ENCODE measurements at places on chromosomes 3 and 15.

GRCh38 chr15:62212741-62213140 is 47.7 kb upstream of the C2CD4B start:
- DNase-seq, result no peak

DNA sequence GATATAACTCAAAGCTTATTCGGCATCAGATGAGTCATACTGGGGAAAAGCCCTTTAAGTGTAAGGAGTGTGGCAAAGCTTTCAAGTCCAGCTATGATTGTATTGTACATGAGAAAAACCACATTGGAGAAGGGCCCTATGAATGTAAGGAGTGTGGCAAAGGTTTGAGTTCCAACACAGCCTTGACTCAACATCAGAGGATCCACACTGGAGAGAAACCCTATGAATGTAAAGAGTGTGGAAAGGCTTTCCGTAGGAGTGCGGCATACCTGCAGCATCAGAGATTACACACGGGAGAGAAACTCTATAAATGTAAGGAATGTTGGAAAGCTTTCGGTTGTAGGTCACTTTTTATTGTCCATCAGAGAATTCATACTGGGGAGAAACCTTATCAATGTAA is 7.5 kb downstream of the ZNF621 start:
- no peak for DNase-seq

GRCh38 chr3:13095408-13095937 is 22.2 kb upstream of the IQSEC1 start:
- DNase-seq, result no peak

- no peak for DNase-seq
These were observed 71.9 kb downstream of the ARNT2 start for GRCh38 chr15:80476036-80476435.

GRCh38 chr15:99385865-99386264 is 134.6 kb downstream of the LRRC28 start:
- DNase-seq, result no peak

GRCh38 chr3:54888162-54888561 is 39.7 kb downstream of the LRTM1 start:
- DNase-seq, result no peak

- no peak for DNase-seq
These were observed 8.3 kb upstream of the TM4SF4 start for GRCh38 chr3:149466192-149466591.

DNA sequence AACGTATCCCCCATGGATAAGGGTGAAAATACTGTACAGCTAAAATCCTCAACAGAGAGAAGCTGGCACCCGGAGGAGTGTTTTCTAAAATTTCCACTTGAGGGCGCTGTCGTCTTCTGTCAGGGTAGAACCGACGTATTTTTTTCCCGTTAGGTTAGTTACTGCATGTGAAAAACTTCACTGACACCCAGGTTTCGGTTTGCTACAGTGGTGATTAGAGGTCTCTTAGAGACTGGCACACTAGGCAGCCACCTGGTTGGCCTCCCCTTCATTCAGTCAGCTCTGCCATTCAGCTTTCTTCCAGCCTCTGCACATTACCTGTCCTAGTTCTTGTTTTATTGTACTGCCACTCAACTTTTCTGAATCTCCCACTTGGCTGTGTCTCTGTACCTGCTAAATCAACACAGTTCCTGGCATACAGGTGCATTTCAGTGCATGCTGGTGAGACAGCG is 18.4 kb downstream of the CCK start:
- peak; percentile 67 for DNase-seq

DNA sequence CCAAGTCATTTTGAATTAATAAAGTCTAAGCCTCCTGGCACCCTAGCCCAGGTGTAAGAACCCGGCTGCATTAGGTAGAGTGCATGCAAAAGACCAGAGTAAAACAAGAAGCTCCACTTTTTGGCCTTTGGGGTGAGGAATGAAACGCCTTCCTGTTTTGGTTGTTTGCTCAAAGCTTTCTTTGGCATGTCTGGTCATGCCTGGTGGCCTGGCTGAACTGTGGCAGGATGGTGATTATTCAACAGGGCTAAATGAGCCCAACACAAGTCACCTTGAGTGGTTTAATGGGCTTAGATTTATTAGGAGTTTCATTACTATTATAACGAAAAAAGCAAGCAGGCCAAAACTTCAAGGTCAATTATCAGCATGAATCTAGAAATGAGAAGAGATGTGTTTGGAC is 40.9 kb upstream of the LDHAL6B start:
- DNase-seq, result no peak

GRCh38 chr15:80415358-80415670 is 11.1 kb downstream of the ARNT2 start:
- DNase-seq, result no peak

DNA sequence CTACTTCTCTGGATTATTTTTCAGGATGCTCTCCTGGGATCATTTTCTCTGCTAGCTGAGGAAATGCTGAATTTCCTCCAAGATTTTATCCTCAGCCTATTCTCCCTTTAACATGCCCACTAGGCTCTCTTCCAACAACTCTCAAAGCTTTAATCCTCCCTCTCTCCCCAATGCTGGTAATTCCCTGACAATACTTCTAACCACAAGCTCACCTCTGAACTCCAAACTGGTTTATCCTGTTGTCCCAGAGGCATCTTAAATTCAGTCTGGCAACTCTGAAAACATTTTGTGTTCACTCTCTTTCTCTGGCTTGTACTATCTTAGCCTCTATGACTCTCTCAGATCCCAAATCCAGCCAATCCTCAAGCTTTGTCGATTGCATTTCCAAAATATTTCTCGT is 490.3 kb downstream of the MECOM start:
- no peak for DNase-seq

GRCh38 chr3:126389112-126389793 is 5.5 kb upstream of the CFAP100 start:
- DNase-seq, result peak; percentile 11

- no peak for DNase-seq
These were observed 45.0 kb downstream of the SNRK start for GRCh38 chr3:43331381-43331780.

GRCh38 chr3:11908981-11909698 is 62.5 kb upstream of the TAMM41 start:
- no peak for DNase-seq

- DNase-seq, result peak; percentile 86
These were observed 131.5 kb upstream of the SATB1 start for GRCh38 chr3:18556503-18557135.

DNA sequence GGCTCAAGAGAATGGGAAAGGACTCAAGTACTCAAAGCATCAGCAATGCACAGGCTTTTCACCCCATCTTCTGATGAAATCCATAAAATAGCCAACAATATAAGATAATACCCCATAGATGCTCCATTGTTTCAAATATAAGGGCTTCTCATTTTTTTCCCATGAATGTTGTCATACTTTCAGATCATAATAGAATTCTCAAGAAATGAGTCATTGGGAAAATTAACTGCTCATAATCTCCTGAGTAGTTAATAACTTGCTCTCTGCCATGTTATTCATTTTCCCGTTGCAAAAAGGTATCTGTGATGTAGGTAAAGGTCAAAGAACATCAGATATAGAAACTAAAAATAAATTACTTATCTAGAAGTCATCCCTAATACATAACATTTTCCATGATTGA is 121.9 kb downstream of the NSUN3 start:
- no peak for DNase-seq

GRCh38 chr15:74315626-74316025 is 51.8 kb downstream of the CYP11A1 start:
- DNase-seq, result no peak

DNA sequence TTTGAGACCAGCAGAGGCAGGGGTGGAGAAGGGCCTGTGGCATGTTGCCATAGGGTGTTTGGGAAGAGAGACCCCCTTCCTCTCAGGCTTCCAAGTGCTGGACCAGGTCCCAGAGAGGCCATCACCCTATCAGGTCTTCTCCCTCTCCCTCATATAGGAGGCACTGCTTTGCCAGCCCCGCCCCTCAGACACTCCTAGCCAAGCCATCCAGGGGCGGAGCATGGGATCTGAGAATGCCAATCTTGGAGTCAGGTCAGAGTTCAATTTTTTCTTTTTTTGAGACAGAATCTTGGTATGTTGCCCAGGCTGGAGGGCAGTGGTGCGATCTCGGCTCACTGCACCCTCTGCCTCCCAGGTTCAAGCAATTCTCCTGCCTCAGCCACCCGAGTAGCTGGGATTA is 32.7 kb downstream of the CRABP1 start:
- no peak for DNase-seq

Data from stimulated activated CD4-positive, alpha-beta T cell treated with anti-CD3 and anti-CD28 coated beads, Interleukin-4, amount 100 ng/mL, for 24 hours (primary cell).